Renal pelvis (tissue), 12 donors: ENCODE measurements at places on chromosomes 11 and 22. TPM values are rescaled to one million over a fixed set of nuclear protein-coding genes. Genes with fewer than 3 reads are reported as not detected.

GRCh38 chr11:74024261-74025029 is 15.6 kb upstream of the UCP3 start:
- no peak for DNase-seq

Gene SMTNL1
- polyA plus RNA-seq, result 0.30 TPM

Gene TRPM5
- 3.8 TPM for polyA plus RNA-seq

DNA sequence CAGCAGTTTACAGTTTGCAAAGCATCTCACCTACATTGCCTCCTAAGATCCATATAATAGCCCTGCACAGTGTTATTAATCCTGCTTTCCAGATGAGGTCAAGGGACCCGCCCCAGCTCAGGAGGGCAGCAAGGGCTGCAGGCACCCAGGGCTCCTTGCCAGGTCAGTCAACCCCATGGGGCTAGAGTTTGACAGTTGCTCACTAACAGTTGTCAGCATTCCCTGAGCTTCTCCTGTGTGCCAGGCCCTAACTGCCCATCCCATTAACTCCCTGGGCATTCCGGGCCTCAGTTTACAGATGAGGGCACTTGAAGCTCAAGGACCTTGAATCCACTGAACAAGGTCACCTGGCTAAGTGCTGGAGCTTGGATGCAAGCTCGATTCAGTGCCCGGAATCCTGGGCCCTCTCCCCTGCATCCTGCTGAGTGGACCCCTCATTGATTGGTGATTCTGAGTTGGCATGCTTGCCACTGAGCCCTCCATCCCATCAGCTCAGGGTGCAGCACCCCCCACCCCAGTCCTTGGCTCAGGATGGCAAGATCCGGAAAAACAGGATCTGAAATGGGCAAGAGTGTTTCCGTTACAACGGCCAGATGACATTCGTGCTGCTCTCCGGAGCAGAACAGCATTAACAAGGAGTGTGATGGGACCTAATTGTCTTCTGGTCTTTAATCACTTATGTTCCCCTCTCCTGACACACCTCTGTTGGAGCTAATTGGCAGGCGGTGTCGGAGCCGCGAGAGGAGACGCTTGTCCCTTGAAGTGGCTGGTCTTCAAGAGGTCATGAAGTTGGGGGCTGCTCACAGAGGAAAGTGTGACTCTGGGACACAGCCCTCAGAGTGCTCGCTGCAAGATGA is 87.4 kb upstream of the SHISAL1 start:
- DNase-seq, result no peak

GRCh38 chr22:37378642-37379058 is 48.6 kb downstream of the ELFN2 start:
- no peak for DNase-seq

DNA sequence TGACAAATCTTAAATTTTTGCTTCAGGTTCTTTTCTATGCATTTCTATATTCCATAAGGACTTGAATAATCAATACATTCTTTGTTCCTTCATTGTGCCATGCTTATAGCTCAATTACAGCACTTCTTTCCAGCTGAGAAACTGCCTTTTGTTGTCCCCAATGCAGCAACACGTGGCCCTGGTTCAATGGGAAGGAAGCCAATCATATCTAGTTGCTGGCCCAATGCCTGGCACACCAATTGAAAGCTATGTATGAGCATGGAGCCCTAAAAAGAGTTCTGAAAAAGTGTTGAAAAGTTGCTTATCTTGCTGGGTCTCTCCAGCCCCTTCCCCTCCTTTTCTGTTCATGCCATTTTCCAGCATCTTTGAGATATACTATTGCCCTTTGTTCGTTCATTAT is 448.0 kb upstream of the FAT3 start:
- DNase-seq, result no peak

- no peak for DNase-seq
Measured at GRCh38 chr11:69005183-69005630, 7.8 kb downstream of the MRGPRF start.

Gene FBXO3
- polyA plus RNA-seq, result 52.5 TPM

Gene OR51F2
- not detected for polyA plus RNA-seq

GRCh38 chr22:24189249-24190158 is 8.2 kb downstream of the SUSD2 start:
- DNase-seq, result peak; percentile 42

DNA sequence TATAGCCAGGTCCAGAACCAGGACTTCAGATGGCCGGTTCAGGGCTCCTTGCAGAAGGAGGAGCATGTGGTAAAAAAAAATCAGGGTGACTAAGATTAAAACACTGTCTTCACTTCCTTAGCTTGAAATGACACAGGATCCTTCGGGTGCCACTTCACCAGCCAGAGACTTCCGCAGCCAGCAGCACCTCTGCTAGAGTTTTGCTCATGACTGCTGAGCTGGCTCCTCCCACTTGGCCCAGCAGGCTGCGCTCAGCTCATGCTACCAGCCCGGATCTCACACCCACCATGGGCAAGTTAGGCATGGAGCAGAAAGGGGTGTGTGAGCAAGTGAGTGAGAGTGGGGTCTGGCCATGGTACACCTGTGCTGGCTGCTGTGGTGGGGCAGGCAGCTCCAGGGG is 6.6 kb upstream of the MS4A18 start:
- no peak for DNase-seq

Gene KDM4D
- polyA plus RNA-seq, result 2.5 TPM

- no peak for DNase-seq
Measured at GRCh38 chr11:115739146-115739545, 234.9 kb upstream of the CADM1 start.

- no peak for DNase-seq
Measured at GRCh38 chr11:45949992-45950407, 27.5 kb downstream of the LARGE2 start.

Gene UBQLN3
- polyA plus RNA-seq, result not detected

DNA sequence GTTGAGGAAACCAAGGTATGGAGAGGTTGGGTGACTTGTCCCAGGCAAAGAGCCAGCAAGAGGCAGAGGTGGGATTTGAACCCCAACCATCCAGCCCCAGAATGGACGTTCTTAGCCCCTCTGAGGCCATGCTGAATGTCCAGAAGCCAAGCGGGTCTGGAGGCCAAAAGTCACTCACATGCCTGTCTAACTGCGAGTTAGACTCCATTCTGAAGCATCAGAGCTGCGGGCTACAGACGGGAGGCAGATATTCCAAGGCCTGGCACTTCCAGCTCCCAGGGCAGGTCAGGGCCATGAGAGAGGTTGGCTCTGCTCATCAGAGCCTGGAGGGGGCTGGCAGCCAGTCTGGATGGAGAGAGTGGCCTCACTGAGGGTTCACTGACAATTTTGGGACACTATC is 616.5 kb downstream of the BRD1 start:
- no peak for DNase-seq

DNA sequence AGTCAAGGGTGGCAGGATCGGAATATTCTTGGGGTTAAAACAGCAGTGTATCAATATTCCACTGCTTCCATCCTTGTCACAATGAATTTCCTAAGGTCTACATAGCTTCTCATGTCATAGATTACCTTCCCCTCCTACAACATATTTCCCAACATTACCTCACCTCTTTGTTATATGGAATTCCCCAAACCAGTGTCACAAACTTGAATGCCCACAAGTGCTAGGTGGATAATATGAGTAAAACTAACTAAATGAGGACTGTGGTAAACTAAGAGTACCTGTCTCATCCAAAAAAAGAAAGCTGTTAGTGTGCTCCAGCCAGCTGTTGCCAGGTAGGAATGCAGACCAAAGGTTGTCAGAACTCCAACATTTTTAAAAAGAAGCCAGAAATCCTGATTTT is 17.0 kb upstream of the NUCB2 start:
- DNase-seq, result no peak
